ENCODE measurements at places on chromosomes 12 and 14. TPM values are rescaled to one million over a fixed set of nuclear protein-coding genes. Genes with fewer than 3 reads are reported as not detected.

Gene SERPINA9
- not detected for total RNA-seq

Gene CLEC9A
- 0.21 TPM for total RNA-seq

Gene CBLN3
- total RNA-seq = 1.3 TPM

Gene DPY19L2
- 51.6 TPM for total RNA-seq

Gene SMIM41
- total RNA-seq = 0.29 TPM

Gene MIPOL1
- total RNA-seq = 3.7 TPM

Gene PLXNC1
- total RNA-seq = 2.9 TPM

Gene PCBP2
- 595 TPM for total RNA-seq

Gene DTX1
- total RNA-seq = 1.3 TPM

Gene NFKBIA
- 44.8 TPM for total RNA-seq

Gene FAM90A1
- total RNA-seq = not detected

Gene RERG
- 5.5 TPM for total RNA-seq

Gene PNP
- 38.5 TPM for total RNA-seq

Gene IRAK4
- total RNA-seq = 5.6 TPM

Gene TPPP2
- total RNA-seq = 0.81 TPM

Gene RBP5
- not detected for total RNA-seq

Gene SP1
- total RNA-seq = 34.7 TPM

Gene ABCB9
- 4.6 TPM for total RNA-seq

Gene C14orf180
- total RNA-seq = 61.8 TPM

Gene ACRBP
- 0.60 TPM for total RNA-seq

Gene LMNTD1
- total RNA-seq = 0.69 TPM

Gene ETFRF1
- total RNA-seq = 49.0 TPM

Gene LARP4
- total RNA-seq = 50.4 TPM

Gene IGF1
- total RNA-seq = 25.2 TPM

Gene FOXG1
- not detected for total RNA-seq

Gene ASIC1
- 0.68 TPM for total RNA-seq

Gene SLIRP
- 112 TPM for total RNA-seq

Gene RHOJ
- 8.6 TPM for total RNA-seq

Gene DUSP16
- 12.6 TPM for total RNA-seq

Gene TEAD4
- total RNA-seq = 11.8 TPM

Gene ENDOU
- total RNA-seq = not detected

Gene PIWIL1
- not detected for total RNA-seq

Gene SLC25A3
- total RNA-seq = 2,779 TPM

Gene CFAP54
- 0.79 TPM for total RNA-seq
